ENCODE measurements at places on chromosomes 3 and 15.

DNA sequence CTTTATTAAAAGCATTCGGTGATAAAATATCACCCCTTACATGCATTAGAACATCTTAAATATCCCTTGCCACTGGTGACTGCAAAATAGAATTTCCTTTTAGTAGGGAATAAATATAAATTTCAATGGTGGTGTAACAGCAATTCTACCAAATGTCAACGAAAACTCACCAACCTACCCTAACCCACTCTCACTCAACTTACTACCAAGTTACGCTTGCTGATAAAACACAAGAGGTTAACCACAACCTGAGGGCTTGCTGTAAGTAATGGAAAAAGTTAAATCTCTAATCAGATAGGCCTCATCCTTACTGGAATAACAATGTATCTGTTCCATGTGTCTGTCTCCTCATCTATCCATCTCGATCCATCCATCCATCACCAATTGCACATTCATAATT is 274.7 kb downstream of the FOXP1 start:
- peaks cover 41% of the 10 kb centered on the region for H3K4me1 ChIP-seq
- H3K4me3 ChIP-seq = no peak overlapping the region
- no peaks in the 10 kb centered on the region for H3K27me3 ChIP-seq
- no peak for DNase-seq

- H3K27me3 ChIP-seq = no peaks in the 10 kb centered on the region
- no peak overlapping the region for H3K4me3 ChIP-seq
- H3K27ac ChIP-seq = no peak overlapping the region
Observed at GRCh38 chr3:123634149-123635051, 49.5 kb upstream of the HACD2 start.

DNA sequence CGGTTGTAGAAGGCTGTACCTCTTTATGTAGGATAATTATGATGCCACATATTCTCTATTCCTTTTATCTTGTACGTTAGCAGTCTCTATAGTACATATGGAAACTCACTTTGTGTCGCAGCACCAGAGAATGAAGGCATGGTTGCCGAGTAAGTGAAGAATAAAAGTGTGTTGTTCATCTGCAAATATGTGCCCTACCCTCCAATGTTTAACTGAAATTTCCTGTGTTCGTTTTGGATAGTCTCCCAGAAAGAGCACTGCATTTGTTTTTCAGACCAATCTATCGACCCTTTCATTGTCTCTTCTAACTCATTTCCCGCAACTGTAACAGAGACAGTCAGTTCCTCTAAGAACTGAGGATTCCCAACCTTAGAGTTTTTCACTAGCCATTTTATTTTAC is 592.8 kb downstream of the TUSC7 start:
- H3K4me1 ChIP-seq = no peaks in the 10 kb centered on the region
- H3K36me3 ChIP-seq = no peaks in the 10 kb centered on the region
- no peak overlapping the region for H3K4me3 ChIP-seq
- no peak for DNase-seq
- no peak overlapping the region for H3K27ac ChIP-seq

DNA sequence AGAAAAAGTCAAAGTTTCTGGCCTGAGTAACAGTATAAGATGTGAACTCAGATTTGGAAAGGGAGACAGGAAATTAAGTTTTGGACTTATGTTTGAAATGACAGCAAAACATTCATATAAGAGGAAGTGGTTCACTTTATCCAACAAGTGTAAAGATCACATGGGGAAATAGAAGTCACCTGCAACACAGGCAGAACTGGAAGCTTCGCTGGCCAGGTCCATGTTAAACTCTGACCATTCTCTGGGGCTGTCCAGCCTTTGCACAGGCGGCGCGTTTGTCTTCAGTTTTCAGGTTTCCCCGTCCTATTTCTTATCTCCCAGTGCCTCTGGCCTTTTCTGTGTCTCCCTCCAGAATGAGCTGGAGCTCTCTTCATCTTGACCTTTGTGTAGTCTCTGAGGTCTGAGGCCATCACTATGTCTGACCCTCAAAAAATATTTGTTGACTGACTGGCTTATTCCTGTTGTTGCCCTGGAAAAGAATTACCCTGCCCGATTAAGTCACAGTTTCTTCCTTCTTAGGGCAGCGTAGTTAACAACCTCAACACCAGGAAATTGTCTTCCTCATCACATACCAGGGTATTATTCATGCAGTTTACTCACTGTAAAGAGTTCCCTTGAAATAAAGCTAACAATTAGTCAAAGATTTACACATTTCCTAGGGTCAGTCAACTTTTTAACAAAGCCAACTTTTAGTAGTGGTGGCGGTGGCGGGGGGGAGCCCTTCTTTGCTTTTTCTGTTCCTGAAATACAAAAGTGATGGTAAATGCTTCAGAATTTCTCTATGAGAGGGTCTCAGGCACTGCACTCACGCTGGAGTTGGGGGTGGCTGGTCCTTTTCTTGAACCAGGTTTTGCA is 959 bp upstream of the RASA2 start:
- peak overlapping the region; percentile 48 for H3K4me3 ChIP-seq
- no peak for DNase-seq
- H3K27ac ChIP-seq = peak overlapping the region; percentile 25
- H3K4me1 ChIP-seq = peaks cover 50% of the 10 kb centered on the region
- H3K36me3 ChIP-seq = no peaks in the 10 kb centered on the region

DNA sequence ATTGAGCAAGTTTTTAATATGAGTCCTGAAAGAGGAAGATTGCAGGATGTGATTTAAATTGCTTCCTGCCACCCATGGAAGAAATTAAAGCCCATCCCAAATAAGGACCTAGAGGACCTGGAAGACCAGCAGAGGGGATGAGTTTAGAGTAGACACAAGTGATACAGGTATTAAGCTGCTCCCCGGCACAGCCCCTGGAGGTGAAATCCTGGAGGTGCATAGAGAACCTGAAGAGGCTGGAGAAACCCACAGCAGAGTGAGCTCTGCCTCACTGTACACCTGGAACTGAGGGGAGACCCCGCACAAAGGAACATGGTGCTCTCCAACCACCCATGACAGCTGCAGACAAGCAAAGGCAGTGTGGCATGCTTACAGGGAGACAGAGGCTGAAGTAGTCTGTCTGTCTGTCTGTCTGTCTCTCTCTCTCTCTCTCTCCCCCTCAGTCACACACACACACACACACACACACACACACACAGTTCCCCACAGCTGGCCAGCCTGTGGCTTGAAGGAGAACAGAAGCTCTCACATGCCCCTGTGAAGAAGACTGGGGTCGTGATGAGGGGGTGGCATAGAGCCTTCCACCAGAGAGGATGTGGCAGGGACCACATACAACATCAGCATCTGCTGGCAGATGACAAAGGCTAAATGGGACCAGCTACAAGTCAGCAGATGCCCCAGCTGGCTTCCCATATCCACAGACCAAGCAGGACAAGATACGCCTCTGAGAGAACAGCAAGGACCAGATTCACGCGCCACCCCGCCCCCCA is 38.1 kb downstream of the FSIP1 start:
- H3K4me3 ChIP-seq = no peak overlapping the region
- H3K27me3 ChIP-seq = no peaks in the 10 kb centered on the region

DNA sequence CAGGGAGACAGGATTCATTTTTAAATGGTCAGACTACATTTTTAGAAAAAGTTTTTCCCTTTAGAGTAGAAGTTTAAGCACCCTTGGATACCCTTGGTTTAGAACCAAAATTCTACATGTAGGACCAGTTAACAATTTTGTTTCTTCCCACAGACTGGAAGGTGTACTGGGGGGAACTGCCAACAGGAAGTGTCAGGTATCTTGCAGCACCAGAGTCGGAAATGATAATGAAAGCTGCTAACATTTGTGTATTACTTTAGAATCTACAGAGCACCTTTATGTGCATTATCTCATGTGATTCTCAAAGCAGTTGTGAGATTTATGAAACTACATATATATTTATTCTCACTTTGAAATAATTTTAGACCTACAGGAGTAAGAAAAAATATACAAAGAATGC is 21.5 kb downstream of the SPRED1 start:
- no peaks in the 10 kb centered on the region for H3K36me3 ChIP-seq
- no peaks in the 10 kb centered on the region for H3K4me1 ChIP-seq
- H3K4me3 ChIP-seq = no peak overlapping the region

DNA sequence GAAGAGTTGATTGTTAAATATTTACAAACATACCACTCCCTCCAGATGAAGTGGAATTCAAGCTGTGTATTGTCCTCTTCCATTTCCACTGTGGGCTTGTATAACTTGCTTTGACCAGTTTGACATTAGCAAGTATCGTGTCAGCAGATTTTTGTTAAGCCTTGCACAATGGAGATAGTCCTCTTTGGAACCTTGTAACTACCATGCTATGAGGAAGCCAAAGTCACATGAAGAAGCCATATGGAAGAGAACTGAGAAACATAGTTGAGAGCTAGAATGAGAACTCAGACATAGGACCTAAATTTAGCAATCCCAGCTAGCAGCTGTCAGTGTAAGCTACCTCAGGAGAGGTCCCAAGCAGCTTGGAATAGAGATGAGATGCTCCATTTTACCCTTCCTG is 889.2 kb downstream of the PDCD6IP start:
- H3K27me3 ChIP-seq = no peaks in the 10 kb centered on the region
- no peak for DNase-seq
- H3K4me3 ChIP-seq = no peak overlapping the region
- H3K36me3 ChIP-seq = no peaks in the 10 kb centered on the region
- H3K4me1 ChIP-seq = no peaks in the 10 kb centered on the region

- no peaks in the 10 kb centered on the region for H3K27me3 ChIP-seq
- H3K27ac ChIP-seq = no peak overlapping the region
- H3K4me1 ChIP-seq = peaks cover 5% of the 10 kb centered on the region
- H3K36me3 ChIP-seq = no peaks in the 10 kb centered on the region
Observed at GRCh38 chr15:99921101-99921500, 187.9 kb upstream of the LYSMD4 start.

GRCh38 chr3:169895072-169895471 is 16.3 kb upstream of the SAMD7 start:
- H3K27ac ChIP-seq = no peak overlapping the region
- DNase-seq = no peak
- H3K36me3 ChIP-seq = no peaks in the 10 kb centered on the region
- H3K27me3 ChIP-seq = no peaks in the 10 kb centered on the region
- no peaks in the 10 kb centered on the region for H3K4me1 ChIP-seq

GRCh38 chr15:58442122-58442521 is 10.3 kb downstream of the LIPC start:
- H3K36me3 ChIP-seq = no peaks in the 10 kb centered on the region
- H3K27me3 ChIP-seq = no peaks in the 10 kb centered on the region
- H3K4me1 ChIP-seq = no peaks in the 10 kb centered on the region
- DNase-seq = no peak

GRCh38 chr15:65057549-65057940 is 10.2 kb downstream of the RASL12 start:
- H3K4me3 ChIP-seq = no peak overlapping the region
- no peaks in the 10 kb centered on the region for H3K4me1 ChIP-seq
- no peaks in the 10 kb centered on the region for H3K27me3 ChIP-seq
- H3K27ac ChIP-seq = no peak overlapping the region

DNA sequence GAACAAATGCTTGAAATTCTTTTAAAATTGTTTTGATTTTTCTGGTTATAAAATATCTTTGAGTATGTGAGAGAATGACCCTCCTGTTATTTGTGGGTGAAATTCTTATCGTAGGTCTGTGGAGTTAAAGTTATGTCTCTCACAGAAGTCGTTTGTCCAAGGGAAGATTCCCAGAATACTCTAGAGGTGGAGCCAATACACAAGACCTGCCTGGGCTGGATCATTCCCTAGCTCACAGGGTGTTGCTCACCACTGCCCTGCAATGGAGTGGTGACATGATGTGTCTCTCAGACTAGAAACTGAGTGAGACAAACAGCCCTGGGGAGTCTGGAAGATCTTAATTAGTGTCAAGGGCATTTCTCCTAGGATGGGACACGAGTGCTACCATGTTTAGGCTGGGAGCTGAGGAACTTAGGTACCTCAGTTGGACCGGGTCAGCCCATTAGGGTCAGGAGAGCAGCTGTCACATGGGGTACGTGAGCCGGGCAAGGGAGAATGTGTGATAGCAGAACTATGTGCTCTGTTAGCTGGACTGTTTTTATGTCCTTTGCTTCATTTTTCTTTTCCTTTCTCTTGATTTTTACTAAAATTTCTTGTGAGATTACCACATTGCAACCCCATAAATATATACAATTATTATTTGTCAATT is 53.6 kb upstream of the MYO5C start:
- H3K4me3 ChIP-seq = no peak overlapping the region
- no peak for DNase-seq
- H3K4me1 ChIP-seq = no peaks in the 10 kb centered on the region
- H3K27ac ChIP-seq = no peak overlapping the region
- H3K27me3 ChIP-seq = no peaks in the 10 kb centered on the region

- no peaks in the 10 kb centered on the region for H3K36me3 ChIP-seq
- H3K27ac ChIP-seq = no peak overlapping the region
- no peak overlapping the region for H3K4me3 ChIP-seq
- H3K27me3 ChIP-seq = no peaks in the 10 kb centered on the region
- no peak for DNase-seq
Observed at GRCh38 chr15:39778021-39778420, 4.6 kb downstream of the FSIP1 start.

GRCh38 chr15:81394603-81395002 is 20.6 kb upstream of the TMC3 start:
- H3K36me3 ChIP-seq = no peaks in the 10 kb centered on the region
- H3K4me1 ChIP-seq = no peaks in the 10 kb centered on the region
- no peak overlapping the region for H3K4me3 ChIP-seq
- DNase-seq = no peak

GRCh38 chr15:88249220-88249619 is 7.3 kb downstream of the NTRK3 start:
- H3K4me1 ChIP-seq = no peaks in the 10 kb centered on the region
- H3K4me3 ChIP-seq = no peak overlapping the region
- H3K36me3 ChIP-seq = no peaks in the 10 kb centered on the region
- DNase-seq = no peak

- peaks cover 8% of the 10 kb centered on the region for H3K4me1 ChIP-seq
- DNase-seq = no peak
- no peak overlapping the region for H3K4me3 ChIP-seq
- H3K36me3 ChIP-seq = peaks cover 49% of the 10 kb centered on the region
- no peak overlapping the region for H3K27ac ChIP-seq
- H3K27me3 ChIP-seq = no peaks in the 10 kb centered on the region
Observed at GRCh38 chr15:90497376-90497775, 32.3 kb upstream of the CRTC3 start.

- no peak for DNase-seq
- H3K27ac ChIP-seq = peak overlapping the region; percentile 81
- no peaks in the 10 kb centered on the region for H3K36me3 ChIP-seq
- H3K4me3 ChIP-seq = no peak overlapping the region
Observed at GRCh38 chr15:74391582-74392450, 24.4 kb upstream of the CYP11A1 start.

GRCh38 chr3:5011555-5012256 is 32.5 kb downstream of the BHLHE40 start:
- H3K4me1 ChIP-seq = peaks cover 39% of the 10 kb centered on the region
- no peaks in the 10 kb centered on the region for H3K36me3 ChIP-seq
- DNase-seq = no peak
- no peak overlapping the region for H3K4me3 ChIP-seq
- H3K27me3 ChIP-seq = no peaks in the 10 kb centered on the region
- peak overlapping the region; percentile 48 for H3K27ac ChIP-seq

DNA sequence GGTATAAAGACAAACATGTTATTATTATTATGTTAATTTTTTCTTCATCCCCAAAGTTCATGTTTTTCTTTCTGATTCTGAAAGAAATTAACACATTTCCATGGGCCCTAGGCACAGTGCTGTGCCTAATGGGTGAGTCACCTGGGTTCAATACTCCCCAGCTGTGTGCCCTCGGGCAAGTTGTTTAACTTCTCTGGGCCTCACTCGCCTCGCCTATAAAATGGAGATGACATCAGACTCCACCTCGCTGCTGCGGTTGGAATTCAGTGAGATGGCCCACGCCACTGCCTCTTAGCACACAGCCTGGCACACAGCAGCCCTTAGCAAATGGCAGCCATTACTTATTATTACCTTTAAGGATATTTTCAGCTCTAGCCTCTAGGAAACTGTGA is 22.6 kb downstream of the DNASE1L3 start:
- no peaks in the 10 kb centered on the region for H3K36me3 ChIP-seq
- H3K4me1 ChIP-seq = no peaks in the 10 kb centered on the region
- no peak overlapping the region for H3K27ac ChIP-seq
- H3K4me3 ChIP-seq = no peak overlapping the region
- no peak for DNase-seq

Measured in CD8-positive, alpha-beta memory T cell (primary cell).